Fibroblast of the conjunctiva (primary cell): ENCODE measurements at places on chromosomes 7 and 10.
A peak's percentile ranks its signal among the peaks of the same experiment; 100 is the strongest.

DNA sequence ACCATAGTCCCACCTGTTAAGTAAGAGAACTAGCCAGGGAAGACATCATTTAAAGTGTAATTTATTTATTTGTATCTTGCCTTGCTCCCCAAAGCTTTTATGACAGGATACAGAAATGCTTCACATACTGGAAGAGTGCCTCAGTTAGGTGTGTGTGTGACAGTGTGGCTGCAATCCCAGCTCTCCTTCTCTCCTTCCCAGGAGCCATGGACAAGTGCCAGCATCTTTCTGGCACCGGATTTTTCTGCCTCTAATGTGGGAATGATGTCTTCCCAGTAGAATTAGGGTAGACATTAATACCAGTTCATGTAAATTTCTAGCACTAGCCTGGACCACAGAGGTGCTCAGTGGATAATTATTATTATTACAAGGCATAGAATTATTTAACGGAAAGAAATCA lies 30.3 kb upstream of the ATXN7L1 start:
- DNase-seq = no peak

DNA sequence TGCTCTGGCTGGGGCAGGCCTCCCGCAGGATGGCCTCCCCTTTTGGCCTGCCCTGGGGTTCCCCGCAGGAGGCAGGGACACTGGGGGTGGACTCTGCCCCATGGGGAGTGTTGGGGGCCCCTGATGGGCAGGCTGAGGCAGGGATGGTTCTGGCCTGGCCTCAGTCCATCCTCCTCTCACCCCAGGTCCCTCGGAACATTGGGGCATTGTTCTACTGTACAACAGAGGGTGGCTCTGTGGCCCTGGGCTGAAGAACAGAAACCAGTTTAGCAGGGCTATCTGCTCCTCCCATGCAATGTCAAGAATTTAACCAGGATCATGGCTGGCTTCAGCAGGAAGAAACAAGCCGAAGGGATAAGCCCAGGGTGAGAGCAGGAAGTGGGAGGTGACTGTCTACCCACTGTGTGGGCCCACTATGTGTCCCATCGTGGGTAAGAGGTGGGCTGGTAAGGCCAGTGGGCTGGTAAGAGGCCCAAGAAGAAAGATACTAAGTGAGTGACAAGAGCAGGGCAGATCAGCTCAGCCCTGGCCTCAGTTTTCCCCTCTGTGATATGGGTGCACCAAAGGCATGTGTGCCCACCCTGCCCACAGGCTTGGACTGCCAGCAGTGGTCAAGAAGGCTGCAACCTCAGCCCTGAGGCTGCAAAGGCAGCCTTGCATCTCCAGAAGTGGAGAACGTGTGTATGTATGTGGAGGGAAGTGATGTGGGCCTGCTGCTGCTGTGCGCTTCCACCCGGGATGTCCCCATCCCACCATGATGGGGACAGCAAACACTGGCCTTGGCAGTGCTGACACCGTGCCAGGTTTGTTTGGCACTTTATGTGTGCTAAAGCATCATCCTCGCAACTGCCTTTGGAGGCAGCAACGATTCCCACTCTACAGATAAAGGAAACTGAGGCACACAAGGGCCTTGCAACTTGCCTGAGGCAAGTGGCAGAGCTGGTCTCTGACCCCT lies 138.9 kb downstream of the SH3PXD2A start:
- no peak for DNase-seq

- DNase-seq = no peak
These were observed 14.4 kb downstream of the ALKBH4 start for GRCh38 chr7:102450242-102450641.

DNA sequence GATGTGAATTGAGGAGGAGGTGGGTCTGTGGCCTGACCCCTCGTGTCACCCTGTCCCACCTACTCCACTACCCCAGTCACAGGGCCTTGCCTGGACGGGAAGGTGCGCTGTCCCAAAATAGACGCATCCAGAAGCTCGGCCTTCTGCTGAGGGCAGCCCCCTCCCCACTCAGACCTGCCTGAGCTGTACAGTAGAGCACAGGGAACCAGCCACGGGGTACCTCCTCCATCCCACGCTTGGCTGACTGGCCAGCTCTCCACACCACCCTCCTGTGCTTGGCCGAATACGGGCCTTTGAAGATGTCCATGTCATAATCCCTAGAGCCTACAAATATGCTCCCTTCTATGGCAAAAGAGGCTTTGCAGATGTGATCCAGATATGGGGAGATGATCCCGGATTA lies 88.3 kb downstream of the CHST15 start:
- DNase-seq = no peak

GRCh38 chr7:5526100-5526905 lies 102.7 kb upstream of the TNRC18 start:
- no peak for DNase-seq

GRCh38 chr10:14478604-14479003 lies 147.9 kb upstream of the FRMD4A start:
- peak; percentile 34 for DNase-seq

- no peak for DNase-seq
These were observed 11.8 kb downstream of the SEC61G start for GRCh38 chr7:54747234-54747633.

- DNase-seq = no peak
These were observed 6.7 kb downstream of the PCLO start for GRCh38 chr7:83156006-83156405.

DNA sequence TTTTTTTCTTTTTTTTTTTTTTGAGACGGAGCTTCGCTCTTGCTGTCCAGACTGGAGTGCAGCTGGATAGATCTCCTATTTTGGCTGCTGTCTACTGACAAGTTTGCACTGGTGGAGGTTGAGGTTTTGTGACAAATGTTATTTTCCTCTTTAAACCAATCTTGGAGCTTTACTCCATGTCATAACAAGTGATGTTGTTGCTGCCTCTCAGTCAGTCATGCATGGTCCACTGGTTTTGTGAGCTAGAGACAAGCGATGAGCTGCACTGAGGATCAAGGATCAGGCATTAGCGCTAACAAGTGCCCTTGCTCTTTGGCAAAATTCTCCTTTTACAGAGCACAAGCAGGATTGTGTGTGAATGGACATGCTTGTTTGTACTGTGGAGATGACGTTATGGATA lies 805 bp upstream of the WDFY4 start:
- no peak for DNase-seq

- peak; percentile 17 for DNase-seq
These were observed 62.2 kb downstream of the SAMD9 start for GRCh38 chr7:93055543-93056107.
